NCI-H2029 (cell line): ENCODE measurements at places on chromosomes 3 and 15.

DNA sequence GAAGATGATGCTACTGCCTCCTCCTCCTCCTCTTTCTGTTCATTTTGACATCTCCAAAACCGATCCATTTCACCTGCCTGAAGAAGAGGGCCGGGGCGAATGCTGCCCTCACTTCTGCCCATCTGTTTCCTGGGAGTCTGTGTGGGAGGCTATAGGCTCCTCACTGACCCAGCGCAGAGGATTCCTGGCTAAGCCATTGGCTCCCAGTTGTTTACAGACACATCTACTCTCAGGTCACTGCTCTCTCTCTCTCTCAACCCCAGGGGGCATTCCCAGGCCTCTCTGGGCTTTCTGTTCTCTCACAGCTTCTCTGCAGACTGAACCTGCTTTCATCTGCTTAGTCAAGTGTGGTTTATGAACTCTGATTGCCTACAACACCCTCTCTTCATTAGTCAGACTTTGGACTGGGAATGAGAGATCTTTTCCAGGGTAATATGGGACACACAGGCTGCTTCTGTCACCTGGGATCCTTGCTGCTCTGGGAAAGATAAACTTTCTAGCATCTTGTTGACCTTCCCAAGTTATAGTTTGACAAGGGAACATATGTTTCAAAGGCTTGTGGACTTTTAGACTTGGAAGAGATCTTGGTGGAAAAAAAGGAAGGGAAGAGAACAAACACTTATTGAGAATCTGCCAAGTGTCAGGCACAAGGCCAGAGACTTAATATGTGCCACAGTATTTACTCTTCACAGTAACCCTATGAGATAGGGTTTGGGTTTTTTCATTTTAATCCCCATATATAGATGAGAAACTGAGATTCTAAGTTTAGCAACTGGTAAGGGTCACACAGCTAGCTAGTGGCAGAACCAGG, 30.2 kb upstream of the USP3 start:
- no peak for DNase-seq

GRCh38 chr3:176663387-176663786, 533.9 kb downstream of the TBL1XR1 start:
- DNase-seq = no peak

DNA sequence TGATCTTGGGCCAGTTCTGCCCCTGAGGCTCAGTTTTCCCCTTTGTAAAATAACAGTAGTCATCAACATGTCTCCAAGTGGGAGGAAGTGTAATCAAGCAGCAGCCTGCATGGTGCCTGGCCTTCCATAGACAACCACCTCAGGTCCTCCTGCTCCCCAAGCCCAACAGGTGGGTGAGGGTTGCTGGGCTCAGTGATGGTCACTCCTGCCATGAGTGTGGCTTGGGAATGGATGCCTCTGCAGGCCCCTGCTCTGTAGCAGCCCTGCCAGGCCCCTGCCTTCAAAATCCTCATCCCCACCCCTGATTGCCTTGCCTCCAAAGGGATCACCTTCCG, 59.1 kb upstream of the SLC6A1 start:
- no peak for DNase-seq

DNA sequence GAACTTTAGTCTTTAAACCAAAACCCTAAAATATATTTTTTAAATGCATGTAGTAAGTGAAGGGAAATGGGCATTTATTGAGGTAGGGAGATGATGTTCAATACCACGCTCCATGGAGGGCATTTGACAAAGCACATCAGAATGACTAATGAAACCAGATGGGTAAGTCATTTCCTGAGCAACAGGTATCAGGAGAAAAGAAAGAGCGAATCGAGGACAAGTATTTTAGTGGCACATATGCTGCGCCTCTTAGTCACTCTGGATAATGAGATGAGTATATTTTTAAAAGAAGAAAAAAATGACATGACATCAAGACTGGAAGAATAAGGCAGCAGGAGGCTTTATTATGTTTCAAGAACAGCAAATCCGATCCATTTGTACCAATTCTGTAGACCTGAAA, 129.0 kb upstream of the ARHGEF3 start:
- DNase-seq = no peak

DNA sequence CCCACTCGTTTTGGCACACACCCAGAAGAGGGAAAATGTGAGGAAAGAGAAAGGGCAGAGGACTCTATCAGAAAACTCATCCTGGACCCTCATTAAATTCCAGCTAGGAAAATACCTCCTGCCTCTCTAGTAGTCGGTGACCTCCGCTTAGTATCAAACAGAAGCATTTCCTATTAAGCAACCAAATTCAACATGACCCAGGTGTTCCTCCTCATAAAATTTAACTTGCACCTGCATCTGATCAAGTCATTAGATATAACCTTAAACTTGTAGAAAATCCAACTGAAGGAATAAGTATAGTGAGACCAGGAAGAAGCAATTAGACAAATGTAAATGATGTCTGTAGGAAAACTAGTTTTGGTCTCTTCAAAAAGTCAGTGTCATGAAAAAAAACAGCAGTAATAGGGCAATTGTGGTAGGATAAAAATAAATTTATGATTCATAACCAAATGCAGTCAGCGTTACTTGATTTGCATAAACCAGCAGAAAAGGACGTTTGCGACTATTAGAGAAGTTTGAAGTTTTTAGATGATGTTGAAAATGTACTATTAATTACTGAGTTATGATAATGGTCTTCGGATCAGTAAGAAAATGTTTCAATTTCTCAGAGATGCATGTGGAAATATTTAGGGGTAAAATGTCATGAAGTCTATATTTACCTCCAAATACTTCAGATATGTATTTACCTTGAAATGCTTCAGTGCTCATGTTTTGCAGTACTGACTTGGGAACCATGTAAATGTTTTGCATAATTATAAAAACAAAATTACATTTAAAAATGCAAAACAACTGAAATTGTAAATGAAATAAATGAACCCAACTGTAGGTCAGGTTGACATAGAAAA, 44.6 kb downstream of the LDHAL6B start:
- DNase-seq = no peak

GRCh38 chr15:57308170-57308545, 68.1 kb upstream of the CGNL1 start:
- no peak for DNase-seq

DNA sequence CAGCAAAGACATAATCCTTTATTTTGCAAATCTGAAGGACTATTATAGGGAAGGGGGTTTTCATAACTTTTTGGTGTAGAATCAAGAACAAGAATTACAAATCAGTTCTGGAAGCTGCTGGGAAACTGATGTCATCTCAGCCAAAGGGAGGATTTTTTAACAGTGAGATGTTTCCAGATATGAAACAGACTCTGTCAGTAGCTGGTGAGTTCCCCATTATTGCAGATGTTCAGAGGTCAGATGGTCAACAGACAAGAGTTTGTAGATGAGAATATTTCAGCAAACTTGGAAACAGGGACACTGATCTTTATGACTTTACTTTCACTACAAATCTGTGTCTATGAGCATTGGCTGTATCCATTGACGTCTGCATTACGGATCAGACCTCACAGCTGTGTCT, 71.9 kb upstream of the LPP start:
- no peak for DNase-seq

- no peak for DNase-seq
Measured at GRCh38 chr15:69880571-69881301, 217.0 kb downstream of the TLE3 start.
